ENCODE measurements at places on chromosomes 13 and 19.

DNA sequence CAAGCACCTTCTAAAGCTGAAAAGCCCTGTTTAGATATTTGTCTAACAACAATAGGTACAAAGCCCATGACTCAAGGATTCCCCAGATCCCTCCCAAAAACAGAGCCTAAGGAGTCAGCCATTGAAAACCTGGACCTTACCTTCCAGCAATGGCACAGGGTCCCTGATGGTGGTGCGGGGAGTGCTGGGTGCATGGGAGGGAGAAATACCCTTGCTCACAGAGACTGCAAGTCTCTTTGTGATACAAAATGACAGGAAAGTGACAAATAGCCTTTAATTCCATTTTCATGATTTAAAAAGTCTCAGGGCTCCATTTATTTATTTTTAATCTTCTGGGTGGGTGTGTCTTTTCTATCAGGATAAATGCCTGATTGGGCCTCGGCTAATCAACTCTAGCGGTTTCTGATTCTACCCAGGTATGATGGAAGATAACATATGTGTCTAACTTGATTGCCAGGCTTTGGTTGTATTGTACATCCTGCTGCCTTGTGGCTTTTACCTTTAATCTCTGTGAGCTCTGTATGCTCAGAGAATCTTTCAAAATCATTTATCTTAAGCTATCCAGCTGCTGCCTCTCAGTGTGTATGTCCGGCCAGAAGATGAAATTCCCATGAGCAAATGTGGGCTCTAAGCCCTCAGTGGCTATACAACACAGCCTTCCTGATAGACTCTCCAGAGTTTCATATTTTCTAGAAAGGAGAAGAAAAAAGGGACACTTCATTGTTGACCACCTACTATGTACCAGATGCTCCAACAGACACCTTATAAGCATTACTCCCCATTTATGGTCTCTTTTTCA lies 54.6 kb upstream of the FAM124A start:
- DNase-seq: no peak

GRCh38 chr13:76594435-76594834 lies 291.8 kb downstream of the KCTD12 start:
- DNase-seq: no peak

DNA sequence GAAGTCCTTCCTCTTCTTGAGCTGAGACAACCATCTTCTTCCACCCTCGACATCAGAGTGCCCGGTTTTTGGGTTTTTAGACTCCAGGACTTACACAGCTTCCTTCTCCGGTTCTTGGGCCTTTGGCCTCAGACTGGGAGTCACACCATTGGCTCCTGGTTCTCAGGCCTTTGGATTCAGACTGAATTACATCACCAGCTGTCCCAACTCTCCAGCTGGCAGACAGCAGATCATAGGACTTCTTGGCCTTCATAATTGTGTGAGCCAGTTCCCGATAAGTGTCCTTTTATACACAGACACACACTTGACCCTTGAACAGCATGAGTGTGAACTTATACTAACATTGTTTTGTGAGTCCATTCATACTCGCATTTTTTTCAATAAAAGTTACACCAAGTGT lies 166.0 kb upstream of the UBL3 start:
- no peak for DNase-seq

DNA sequence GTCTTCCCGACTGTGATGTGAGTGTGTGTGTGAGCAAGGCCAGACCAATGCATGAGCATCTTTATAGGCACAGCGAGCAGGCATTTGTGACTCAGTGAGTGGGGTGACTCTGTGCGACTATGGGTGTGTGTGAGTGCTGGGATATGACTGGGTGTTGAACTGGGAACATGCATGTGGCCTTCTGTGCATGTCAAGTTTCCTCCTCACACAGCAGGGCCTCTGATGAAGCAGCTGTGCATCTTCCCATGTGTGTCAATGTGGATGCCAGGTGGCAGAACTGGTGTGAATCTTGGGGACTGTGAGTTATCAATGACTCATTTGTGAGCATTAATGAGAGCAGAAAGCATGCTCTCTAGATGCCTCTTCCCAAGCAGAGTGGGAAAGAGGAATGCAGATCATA lies 12.1 kb upstream of the LGALS14 start:
- no peak for DNase-seq

- DNase-seq: no peak
These were observed 1542.1 kb upstream of the SLC10A2 start for GRCh38 chr13:104608331-104608730.

GRCh38 chr13:47997384-47997783 lies 3.7 kb downstream of the SUCLA2 start:
- DNase-seq: no peak
